B cell (primary cell): ENCODE measurements at places on chromosomes 1 and 21.

- DNase-seq: no peak
Observed at GRCh38 chr1:96207936-96208335, 513.6 kb upstream of the PTBP2 start.

GRCh38 chr1:157146244-157146643, 8.0 kb upstream of the ETV3 start:
- no peak for DNase-seq

DNA sequence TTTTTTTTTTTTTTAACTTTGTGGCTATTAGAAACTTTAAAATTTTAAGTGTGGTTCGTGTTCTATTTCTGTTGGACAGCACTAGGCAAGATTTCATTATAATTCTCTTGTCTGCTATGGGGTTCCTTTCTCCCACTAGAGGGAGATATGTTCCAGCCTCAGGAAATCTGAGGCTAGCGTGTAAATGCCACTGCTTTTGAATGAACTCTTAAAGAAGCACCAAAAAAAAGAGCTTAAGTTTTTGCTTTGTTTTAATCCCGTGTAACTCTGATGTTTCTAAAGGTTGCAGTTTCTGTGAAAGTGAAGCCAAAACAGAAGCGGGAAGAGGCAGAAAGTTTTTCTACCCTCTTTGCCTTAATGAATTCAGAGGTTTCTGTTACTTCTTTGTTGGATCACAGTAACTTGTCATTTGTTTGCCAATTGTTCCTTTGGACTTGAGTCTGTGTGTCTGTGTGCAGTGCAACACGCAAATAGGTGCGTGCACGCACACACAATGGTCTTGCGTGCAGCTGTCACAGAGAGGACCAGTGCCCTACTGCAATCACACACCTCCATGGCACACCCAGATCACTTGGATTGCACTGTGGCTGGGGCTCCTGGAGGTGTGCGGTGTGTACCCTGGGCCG, 32.3 kb downstream of the HHAT start:
- DNase-seq: peak; percentile 23

DNA sequence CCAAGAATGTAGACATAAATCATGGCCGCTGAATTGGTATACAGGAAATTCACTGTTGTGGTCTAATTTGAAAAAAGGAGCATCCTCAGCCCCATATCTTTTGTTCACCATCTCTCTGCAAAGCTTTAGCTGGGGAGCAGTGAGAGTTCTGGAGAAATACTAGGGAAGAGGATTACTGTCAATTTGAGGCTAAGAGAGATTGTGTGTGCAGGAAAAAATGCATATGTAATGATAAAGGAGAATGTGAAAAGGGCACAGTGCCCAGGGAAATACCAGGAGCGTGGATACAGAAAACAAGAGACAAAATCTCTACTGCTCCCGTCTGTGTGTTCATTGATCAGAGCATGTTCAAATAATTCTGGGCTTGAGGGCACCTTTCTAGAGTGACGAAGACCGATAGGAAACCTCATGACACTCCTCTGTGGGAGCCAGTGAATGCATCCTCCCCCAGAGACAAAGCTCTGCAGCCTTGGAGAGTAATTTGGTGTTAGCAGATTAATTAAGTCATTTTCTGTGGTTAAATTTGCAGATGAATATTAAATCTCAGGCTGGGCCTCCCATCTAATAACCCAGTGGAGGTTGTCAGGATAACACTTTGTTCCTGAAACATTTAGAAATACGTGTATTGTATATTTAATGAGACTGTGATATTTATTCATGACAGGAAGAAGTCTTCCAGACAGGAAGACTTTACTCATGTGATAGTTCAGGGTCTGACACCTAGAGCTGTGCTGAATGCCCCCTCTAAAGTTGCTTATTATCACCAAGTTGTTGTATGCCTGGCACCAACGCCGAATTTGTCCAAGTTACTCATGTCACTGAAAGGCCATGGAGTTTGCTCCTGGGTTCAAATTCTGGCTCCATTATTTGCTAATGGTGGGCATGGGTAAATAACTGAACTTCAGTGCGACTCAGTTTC, 287.3 kb upstream of the SGIP1 start:
- DNase-seq: no peak

- no peak for DNase-seq
Observed at GRCh38 chr1:109499081-109499480, 5.2 kb downstream of the CYB561D1 start.

GRCh38 chr1:13586001-13586400, 2.4 kb downstream of the PDPN start:
- no peak for DNase-seq
